ENCODE measurements at places on chromosomes 6 and 20.

DNA sequence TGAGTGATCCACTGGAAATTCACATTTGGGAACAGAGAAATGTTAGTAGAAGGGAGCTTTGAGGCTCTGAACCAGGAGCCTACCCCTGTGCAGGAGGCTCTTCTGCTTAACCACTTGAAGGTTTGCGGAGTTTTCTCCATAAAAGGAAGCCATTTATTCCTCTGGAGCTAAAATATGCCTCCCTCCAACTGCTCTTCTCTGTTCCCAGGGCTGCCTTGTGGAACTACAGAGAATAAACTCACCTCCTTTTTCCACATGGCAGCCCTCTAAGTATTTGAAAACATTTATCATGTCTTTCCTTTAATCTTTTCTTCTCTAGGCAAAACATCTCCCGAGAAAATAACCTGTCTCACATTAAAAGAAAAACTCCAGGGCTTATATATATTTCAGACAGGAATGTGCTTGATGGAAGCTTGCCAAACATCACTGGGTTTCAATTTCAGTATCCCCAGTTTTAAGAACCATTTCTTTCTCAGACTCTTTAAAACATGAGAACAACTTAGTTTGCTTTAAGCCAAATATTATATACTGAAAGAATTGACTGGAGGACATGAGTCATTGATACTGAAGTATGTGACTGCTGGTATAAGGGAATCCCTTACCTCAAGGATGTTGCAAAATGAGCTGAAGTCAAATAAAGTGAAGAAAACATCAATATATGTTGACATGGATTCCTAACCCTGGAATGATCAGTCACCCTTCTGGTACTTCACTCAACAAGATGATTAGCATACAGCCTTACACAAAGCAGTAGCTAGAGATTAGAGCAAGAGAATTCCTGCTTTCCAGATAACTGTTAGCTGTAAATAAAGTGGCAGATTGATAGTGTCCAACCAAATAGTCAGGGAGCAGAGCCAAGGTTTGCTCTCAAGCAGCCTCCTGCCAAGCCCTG is 74.0 kb downstream of the ZBTB2 start:
- DNase-seq, result no peak

DNA sequence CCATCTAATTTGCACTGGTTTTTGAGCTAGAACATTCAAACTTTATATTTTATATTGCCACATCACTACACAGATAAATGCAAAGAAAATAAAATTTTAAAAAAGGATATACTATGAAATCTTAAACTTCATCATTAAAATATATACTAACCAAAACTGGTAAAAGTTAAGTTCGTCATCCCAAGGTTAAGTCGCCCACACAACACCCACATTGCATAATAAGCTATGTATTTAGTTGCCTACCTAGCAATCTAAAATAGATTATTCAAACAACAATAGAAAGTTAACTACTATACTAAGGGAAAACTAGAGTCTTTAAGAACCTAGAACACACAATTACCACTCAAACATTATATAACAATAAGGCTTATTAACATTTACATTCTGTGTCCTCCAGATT is 24.5 kb downstream of the PDE10A start:
- DNase-seq, result no peak

- no peak for DNase-seq
Observed at GRCh38 chr6:26473429-26473757, 15.6 kb downstream of the BTN2A1 start.

DNA sequence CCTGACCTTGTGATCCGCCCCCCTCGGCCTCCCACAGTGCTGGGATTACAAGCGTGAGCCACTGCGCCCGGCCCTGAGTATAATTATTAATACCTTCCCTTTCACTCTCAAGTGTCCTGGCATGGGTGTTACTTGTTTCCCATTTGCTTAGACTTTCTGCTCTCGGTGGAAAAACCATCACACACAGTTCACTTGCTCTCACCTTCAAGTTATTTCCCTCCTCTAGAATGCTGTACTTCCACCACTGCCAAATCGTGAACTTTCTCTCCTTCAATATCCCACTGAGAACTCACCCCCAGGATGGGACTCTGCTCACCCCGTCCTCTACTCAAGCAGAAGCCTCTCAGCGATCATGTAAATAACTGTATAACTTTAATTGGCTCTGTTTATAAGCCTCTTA is 4.6 kb upstream of the HIVEP1 start:
- DNase-seq, result no peak

GRCh38 chr20:58864346-58864745 is 11.8 kb downstream of the GNAS start:
- no peak for DNase-seq

DNA sequence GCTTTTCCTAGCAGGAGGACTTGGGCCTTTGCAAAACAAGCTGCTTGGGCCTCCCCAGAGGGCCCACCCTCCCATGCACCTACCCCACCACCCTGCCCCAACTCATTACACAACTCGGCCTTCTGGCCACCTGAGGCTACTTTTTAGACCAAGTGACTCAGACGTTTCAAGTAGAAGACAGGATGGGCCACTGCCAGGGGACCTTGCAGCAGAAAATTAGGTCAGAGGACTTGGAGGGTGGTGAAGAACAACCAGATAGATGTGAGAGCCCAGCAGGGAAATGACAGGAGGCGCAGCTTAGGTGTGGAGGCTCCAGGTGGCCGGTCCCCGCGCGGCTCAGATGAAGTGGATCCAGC is 1.4 kb downstream of the PPP1R3D start:
- DNase-seq, result no peak

Measured in GDM1 (cell line).